Spinal cord (tissue), 10 donors: ENCODE measurements at places on chromosomes 6 and 20. TPM values are rescaled to one million over a fixed set of nuclear protein-coding genes. Genes with fewer than 3 reads are reported as not detected.

GRCh38 chr6:45209762-45210161 is 118.4 kb upstream of the RUNX2 start:
- no peak for DNase-seq

DNA sequence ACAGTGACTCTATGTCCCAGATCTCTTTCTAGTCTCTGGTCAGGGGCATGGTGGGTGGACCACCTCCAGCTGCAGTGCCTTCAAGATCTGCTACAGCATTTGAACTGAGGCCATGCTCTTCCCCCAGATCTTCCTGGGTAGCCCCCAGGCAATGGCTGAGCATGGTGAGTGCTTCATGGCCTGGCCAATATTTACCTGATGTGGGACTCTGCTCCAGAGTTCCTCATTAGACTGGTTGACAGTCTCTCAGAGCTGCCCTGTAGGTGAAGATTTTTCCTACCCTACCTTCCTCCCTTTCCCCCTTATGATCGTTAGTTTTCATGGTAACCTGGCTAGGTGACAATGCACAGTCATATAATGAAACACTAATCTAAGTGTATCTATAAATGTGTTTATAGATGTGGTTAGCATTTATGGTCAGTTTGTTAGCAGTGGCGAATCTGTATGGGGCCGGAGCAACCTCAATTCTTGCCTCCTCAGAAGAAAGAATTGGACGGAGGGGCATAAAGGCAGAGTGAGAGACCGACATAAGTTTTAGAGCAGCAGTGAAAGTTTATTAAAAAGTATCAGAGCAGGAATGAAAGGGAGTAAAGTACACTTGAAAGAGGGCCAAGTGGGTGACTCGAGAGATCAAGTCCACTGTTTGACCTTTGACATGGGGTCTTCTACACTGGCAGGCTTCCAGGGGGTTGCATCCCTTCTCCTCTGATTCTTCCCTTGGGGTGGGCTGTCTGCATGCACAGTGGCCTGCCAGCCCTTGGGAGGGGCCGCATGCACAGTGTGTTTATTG is 256.3 kb downstream of the CD83 start:
- no peak for DNase-seq

- DNase-seq, result no peak
Observed at GRCh38 chr20:64077876-64078551, 1.3 kb downstream of the RGS19 start.

- no peak for DNase-seq
Observed at GRCh38 chr20:45974896-45975565, 3.0 kb upstream of the ZNF335 start.

DNA sequence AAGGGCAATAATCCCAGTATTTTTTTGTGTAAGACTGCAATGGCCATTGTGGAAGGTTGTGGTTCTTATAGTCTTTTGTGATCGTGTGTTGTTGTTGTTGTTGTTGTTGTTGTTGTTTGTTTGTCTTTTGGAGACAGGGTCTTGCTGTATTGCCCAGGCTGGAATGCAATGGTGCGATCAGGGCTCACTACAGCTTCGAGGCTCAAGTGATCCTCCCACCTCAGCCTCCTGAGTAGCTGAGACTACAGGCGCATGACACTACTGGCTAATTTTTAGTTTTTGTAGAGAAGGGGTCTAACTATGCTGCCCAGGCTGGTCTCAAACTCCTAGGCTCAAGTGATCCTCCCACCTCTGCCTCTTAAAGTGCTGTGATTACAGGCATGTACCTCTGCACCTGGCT is 3.5 kb upstream of the GSTA4 start:
- DNase-seq, result no peak

DNA sequence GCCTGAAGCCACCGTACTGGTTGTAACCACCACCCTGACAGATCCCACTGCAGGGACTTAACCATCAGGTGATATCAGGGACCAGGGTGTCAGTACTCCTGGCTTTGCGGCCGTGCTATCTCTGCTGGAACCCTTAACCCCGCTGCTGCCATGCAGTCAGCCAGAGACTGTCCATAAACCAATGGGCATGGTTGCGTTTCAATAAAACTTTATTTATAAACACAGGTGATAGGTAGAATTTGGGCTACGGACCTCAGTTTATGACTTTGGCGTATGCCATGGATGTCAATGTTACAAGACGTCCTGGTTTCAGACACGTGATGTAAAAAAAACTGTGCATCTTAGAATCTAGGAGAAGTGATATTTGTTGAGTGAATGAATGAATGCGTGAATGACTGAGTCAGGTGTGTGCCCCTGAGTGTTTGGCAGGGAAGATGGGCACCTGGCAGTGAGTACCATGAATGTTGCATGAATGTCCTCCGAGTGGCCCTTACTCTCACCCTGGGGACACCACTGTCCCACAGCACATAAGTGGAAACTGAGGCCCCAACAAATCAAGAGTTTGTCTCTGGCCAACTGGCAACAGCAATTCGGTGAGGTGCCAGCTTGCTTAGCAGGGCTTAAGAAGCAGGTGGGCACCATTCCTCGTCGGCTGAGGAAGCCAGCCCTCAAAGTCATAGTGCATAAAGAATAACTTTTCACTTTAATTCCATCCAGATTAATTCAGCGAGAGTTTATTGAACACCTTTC is 64.0 kb upstream of the APCDD1L start:
- no peak for DNase-seq

The DYNLT2 gene
- total RNA-seq, result 3.0 TPM

GRCh38 chr20:62922451-62922921 is 3.8 kb downstream of the DIDO1 start:
- DNase-seq, result no peak

GRCh38 chr20:63777614-63778013 is 38.0 kb downstream of the SLC2A4RG start:
- DNase-seq, result no peak

- DNase-seq, result no peak
Observed at GRCh38 chr6:34339432-34339831, 53.0 kb downstream of the NUDT3 start.

The GABRR2 gene
- total RNA-seq, result 0.89 TPM

DNA sequence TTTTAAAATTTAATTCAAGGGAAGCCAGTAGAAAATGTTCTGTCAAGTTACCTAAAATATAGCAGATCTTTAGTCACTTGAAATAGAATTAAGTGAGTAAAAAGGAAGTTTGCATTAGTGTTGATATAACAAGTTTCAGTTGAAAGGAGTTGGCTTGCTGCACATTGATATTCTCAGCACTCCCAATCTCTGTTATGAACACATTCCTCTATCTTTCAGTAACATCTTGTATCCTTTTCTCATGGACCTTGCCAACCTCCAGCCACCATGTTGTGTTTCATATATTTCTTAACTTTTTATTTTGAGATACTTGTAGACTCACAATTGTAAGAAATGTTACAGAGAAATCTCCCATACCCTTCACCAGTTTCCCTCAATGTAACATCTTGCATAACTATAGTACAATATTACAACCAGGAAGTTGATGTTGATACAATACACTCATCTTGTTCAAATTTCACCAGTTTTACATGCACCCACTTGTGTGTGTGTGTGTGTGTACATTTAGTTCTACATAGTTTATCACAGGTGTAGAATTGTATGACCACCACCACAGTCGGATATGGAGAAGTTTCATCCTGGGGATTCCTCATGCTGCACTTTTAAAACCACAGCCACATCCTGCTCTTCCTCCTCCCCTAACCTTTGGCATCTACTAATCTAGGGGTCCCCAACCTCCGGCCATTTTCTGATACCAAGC is 20.2 kb upstream of the PAQR8 start:
- no peak for DNase-seq
